ENCODE measurements at places on chromosomes 4 and X. TPM values are rescaled to one million over a fixed set of nuclear protein-coding genes. Genes with fewer than 3 reads are reported as not detected.

Gene HERC3
- polyA plus RNA-seq: 14.4 TPM

Gene MBNL3
- 32.8 TPM for polyA plus RNA-seq

Gene SSX4B
- not detected for polyA plus RNA-seq

Gene NUP62CL
- 13.5 TPM for polyA plus RNA-seq

Gene TMEM192
- 39.0 TPM for polyA plus RNA-seq

Gene CCNA2
- 39.2 TPM for polyA plus RNA-seq

Gene RHOXF2
- polyA plus RNA-seq: 0.13 TPM

Gene GATA1
- polyA plus RNA-seq: 0.74 TPM

Gene LANCL3
- 0.22 TPM for polyA plus RNA-seq

Gene FAM156A
- polyA plus RNA-seq: 19.3 TPM
